HS-27A (cell line): ENCODE measurements at places on chromosomes 11 and 22.

- DNase-seq: no peak
Measured at GRCh38 chr11:34566208-34566551, 52.6 kb upstream of the ELF5 start.

DNA sequence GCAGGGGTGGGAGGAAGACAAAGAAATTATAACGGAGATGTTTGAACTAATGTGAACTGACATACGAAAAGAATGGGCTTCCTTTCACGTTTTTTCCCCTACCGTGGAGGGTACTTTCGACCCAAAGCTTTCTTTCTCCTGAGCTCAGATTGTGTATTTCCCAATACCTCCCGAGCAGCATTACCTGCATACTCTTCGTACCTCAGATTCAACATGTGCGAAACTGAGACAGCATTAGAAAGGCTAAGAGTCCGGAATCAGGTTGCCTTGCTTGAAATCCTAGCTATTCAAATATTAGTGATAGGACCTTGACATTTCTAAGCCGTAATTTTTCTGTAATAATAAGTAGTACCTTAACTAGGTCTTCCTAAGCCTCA is 778 bp upstream of the PAK1 start:
- DNase-seq: no peak

- no peak for DNase-seq
Measured at GRCh38 chr22:29702000-29702930, 17.5 kb upstream of the CABP7 start.

DNA sequence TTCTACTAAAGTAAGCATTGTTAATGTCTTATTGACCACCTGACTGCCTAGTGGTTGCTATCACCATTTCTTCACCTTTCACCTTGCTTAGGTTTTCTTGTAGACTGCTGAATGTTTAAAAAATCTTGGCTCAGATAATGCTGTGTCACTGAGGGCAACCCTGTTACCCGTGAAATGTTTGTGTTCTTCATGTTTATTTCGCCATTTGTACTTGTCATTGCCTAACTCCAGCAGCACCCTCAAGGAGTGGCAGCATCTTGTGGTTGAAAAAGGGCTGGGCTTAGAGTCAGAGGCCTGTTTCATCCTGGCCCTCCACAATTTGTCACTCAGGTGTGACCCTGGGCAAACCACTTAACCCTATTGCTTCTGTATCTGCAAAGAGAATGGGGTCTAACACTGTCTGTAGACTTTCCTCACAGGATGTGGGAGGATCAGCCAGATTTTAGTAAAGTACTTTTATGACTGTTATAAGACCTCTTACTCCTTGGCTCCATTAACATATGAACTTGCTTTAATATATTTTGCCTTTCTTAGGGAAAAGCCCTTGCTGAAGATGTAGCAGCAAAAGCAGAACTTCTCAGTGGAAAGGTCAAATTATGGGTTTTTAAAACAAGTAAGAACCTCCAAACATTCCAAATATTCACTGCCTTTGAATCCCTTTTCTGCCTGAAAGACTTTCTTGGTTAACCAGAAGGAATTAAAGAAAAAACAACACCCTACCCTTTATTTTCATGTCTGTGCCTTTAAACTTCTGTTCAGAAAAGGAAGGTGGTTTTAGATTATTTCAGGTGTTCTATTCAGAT is 154.5 kb upstream of the C11orf87 start:
- no peak for DNase-seq

GRCh38 chr22:39325392-39325932 is 6.0 kb upstream of the RPL3 start:
- DNase-seq: no peak

GRCh38 chr11:2911785-2912391 is 17.3 kb downstream of the PHLDA2 start:
- no peak for DNase-seq

GRCh38 chr11:87128372-87128771 is 90.6 kb downstream of the TMEM135 start:
- no peak for DNase-seq

- DNase-seq: no peak
Measured at GRCh38 chr11:120517801-120518291, 6.3 kb downstream of the GRIK4 start.

GRCh38 chr22:48954781-48955311 is 872.8 kb downstream of the BRD1 start:
- DNase-seq: no peak

GRCh38 chr11:62026739-62027370 is 59.4 kb upstream of the FTH1 start:
- no peak for DNase-seq

- DNase-seq: no peak
Measured at GRCh38 chr11:102610200-102610599, 14.9 kb downstream of the MMP20 start.

DNA sequence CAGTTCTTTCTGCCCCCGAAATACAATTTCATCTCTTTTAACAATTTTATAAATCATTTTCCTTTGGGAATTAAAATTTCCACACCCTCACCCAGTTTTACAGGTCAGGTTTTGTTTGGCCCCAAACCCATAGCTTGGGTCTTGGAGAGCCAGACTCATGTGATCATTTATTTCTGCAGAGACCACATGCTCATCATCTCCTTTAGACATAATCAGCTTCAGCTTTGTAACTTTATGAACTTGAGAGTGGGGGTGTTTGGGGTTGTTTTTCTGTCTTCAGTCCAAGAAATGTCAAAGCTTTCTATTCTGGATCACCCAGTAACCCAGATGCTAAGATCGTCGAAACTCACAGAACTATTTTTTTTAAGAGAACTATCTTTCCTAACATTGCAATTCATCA is 70.9 kb downstream of the DBX1 start:
- no peak for DNase-seq

DNA sequence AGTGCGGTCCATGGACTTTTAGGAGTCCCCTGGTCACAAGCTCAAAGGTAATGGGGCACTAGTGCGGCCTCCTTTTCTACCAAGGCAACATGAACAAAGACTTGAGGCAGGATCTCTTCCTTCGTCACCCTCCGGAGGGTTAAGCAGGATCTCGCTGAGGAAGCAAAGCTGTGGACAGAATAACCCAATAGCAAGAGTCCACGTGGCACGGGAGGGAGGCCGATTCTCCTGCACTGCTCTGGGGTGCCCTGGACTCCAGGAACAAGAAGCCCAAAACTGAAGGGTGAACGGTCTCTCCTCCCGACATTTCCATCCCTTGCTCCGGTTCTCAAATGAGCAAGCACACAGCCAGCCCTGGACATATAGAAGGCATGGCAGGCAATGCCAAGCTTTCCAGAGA is 20.7 kb downstream of the MYH9 start:
- DNase-seq: no peak

GRCh38 chr11:64996710-64997380 is at the start of gene BATF2:
Gene BATF2, minus strand, starts transcription at chr11:64996971. Its CDS starts 57 bp downstream, at chr11:64996914.
- peak; percentile 40 for DNase-seq

- no peak for DNase-seq
Measured at GRCh38 chr22:19688301-19689290, 25.7 kb upstream of the SEPTIN5 start.

- peak; percentile 36 for DNase-seq
Measured at GRCh38 chr11:63635762-63636465, 21.7 kb upstream of the PLAAT3 start.

DNA sequence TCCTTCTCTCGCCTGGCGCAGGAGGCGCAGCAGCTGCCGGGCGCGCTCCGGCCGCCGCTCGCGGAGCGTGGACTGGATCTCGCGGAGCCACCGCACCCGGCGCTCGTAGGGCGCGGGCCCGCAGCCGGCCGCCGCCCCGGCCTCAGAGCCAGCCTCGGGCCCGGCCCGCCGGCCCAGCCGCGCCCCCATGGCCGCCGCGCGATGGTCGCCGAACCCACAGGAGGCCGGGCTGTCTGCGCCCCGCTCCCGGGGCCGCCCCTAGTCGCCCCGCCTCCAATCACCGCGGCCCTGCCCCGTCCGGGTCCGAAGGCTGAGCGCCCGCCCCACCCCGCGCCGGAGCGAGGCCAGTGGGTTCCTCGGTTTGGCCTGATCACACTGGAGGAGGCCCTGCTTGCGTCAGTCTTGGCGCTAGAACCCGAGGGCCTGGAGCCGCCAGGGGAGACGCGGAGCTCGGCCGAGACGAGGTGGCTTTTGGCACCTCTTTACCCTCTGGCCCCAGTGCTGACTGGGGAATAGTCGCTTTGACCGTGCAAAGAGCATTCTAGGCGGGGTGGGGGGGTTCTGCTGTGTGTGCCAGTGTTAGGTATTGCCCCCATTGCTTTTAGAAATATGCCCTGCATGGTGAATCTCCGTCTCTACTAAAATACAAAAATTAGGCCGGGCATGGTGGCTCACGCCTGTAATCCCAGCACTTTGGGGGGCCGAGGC is at the start of gene LRRC75B:
Gene LRRC75B, minus strand, starts transcription at position 223 of the 708 bp plus-strand sequence. Its CDS starts 34 bp downstream, at position 189.
- DNase-seq: no peak

DNA sequence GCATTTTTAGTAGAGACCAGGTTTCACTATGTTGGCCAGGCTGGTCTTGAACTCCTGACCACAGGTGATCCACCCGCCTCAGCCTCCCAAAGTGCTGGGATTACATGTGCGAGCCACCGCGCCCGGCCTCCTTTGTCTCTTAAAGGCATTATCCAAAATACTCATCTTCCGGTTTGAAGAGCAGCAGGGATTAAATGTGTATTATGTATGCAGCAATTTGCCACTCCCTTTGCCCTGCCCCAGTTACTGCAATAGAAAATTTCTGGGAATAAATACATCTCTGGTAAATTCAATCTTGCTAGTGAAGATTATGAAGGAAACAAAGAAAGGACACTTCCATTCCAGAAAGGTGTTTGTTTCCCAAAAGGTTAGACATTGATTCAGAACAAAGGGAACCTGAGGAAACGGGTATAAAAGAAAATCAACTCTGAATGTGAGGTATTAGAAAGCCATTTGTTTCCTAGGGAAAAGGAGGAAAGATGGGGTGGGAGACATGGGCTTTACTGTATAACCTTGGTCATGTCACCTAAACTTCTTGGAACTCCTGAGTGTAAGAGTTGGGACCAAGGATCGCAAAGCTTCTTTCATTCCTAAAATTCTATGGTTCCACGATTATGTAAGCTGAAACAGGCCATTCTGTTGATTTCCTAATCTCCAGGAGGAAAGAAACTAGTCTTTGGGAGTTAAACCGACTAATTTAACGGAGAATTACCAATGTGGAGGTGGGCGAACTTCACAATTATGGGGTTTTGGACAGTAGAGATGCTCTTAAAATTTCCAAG is 959 bp upstream of the HIPK3 start:
- no peak for DNase-seq

DNA sequence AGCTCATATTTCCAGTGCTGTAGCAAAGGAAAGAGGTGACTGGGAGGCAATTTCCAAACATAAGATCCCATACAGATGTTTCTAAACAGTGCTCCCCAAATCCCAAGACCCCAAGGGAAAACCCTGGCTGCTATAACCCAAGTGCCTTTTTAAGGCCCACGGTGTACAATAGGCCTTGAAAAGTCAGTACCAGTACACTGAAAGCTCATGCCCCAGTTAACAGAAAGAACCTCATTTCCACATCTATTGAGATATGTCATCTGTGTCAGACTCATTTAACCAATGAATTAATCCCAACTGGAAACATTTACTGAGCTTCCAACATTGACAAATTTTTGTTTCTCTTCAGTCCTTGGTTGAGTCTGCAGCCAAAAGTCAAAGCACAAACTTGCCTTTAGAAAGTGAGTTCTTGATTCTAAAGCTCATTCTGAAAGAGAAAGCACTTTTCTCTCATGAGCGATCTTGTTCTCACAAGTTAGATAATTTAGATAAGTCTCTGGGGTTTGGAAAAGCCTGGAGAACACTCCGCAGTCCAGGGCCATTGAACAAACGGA is 239.8 kb upstream of the ARHGAP20 start:
- no peak for DNase-seq

GRCh38 chr22:45692549-45692948 is 20.9 kb downstream of the ATXN10 start:
- no peak for DNase-seq

DNA sequence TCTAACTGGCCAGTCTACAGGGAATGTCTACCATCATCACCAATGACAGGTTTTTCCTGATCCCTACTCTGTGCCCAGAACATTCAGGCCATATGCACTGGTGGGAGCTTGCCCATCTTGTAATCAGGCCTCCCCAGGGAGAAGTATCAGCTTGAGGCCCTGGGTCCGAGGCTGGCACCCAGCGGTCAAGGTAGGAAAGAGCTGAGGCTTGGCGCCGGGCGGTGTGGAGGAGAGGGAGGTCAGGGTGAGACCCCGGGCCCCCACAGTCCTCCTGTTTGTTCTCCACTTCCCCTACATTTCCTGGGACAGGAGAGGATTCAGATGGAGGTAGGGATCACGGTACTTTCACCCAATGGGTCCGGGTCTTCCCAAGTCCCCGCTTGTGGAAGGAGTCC is 15.5 kb downstream of the TSKU start:
- no peak for DNase-seq

GRCh38 chr22:24875862-24876506 is 70.0 kb downstream of the SGSM1 start:
- DNase-seq: peak; percentile 3

DNA sequence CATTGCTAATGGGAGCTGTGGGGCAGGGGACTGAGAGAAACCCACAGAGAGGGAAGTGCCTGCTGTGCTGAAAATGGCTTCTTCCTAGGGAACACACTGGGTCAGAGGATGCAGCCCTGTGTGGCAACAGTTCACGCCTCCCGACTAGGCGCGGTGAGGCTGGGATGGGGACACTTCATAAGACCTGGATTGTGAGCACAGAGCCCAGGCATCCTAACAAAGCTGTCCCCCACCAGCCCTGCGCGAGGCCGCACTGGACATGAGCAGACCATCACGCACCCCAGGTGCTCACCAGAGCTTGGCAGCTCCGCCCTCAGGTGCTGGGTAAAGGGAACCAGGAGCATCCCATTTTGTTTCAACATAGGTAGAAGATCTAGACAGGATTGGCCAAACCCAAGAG is 1.8 kb upstream of the KRTAP5-4 start:
- DNase-seq: no peak

DNA sequence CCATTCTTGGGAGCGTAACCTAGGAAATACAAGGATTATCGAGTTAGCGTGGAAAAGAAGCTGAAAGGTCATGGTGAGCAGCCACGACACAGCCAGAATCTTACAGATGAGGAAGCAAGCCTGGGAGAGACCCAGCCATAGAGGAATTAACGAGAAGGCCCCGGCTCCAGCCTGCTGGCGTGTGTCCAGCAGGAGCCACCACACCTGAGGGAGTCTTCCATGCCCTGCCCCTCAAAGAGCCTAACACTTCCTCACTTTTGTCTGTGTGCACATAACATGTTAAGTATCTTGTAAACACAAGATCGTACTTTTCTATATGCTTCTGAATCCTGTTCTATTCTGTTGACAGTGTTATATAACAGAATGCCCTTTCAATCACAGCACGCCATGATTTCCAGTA is 18.1 kb downstream of the CECR2 start:
- DNase-seq: no peak

DNA sequence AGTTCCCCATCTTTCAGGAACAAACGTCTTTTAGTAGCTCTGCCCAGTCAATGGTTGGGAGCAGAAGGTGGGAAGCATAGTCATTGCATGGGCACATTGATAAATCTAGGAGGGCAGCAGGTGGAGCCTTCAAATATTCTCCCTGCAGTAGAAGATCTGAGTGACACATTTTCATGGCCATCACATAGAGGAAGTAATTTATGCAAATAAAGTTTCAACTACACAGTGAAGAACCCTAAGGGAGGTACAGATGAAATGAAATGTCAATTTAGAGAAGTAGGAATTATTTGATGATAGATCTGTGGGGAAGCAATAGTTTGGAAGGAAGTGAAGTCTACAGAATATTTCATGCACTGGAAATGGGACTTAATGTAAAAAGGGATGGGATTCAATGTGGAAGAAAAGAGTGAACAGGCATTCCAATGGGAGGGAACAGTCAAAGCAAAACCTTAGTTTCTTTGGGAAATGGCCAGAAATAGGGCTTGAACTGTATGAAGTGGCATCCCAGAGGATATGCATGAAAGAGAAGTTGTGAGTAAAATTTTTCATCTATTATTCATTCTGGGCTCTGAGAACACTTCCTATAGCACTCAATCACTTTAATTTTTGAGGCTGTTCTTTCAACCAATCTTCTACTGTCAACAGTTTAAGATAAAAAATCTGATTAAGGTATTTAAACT is 256.2 kb upstream of the LUZP2 start:
- DNase-seq: no peak
